NCI-H1417 (cell line): ENCODE measurements at places on chromosomes 16 and 17.

- no peak for DNase-seq
These were observed 187.7 kb downstream of the CBLN1 start for GRCh38 chr16:49093939-49094338.

DNA sequence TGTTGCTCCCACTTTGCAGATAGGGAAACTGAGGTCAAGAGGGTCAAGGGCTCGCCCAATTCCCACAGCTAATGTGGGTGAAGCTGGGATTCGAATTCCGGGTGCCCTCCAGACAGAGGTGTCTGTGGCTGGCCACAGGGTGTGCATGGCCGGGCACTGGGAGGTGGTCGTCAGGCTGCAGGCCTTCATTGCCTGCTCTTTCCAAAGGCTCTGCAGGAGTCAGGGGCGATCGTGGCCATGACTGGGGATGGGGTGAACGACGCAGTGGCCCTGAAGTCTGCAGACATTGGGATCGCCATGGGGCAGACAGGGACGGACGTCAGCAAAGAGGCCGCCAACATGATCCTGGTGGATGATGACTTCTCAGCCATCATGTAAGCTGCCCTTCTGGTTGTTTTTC lies 49.8 kb downstream of the MEAK7 start:
- DNase-seq = no peak

- DNase-seq = no peak
These were observed 3.1 kb upstream of the LIMD2 start for GRCh38 chr17:63703029-63703428.

- DNase-seq = no peak
These were observed 18.3 kb downstream of the CDC42EP4 start for GRCh38 chr17:73293480-73293911.

DNA sequence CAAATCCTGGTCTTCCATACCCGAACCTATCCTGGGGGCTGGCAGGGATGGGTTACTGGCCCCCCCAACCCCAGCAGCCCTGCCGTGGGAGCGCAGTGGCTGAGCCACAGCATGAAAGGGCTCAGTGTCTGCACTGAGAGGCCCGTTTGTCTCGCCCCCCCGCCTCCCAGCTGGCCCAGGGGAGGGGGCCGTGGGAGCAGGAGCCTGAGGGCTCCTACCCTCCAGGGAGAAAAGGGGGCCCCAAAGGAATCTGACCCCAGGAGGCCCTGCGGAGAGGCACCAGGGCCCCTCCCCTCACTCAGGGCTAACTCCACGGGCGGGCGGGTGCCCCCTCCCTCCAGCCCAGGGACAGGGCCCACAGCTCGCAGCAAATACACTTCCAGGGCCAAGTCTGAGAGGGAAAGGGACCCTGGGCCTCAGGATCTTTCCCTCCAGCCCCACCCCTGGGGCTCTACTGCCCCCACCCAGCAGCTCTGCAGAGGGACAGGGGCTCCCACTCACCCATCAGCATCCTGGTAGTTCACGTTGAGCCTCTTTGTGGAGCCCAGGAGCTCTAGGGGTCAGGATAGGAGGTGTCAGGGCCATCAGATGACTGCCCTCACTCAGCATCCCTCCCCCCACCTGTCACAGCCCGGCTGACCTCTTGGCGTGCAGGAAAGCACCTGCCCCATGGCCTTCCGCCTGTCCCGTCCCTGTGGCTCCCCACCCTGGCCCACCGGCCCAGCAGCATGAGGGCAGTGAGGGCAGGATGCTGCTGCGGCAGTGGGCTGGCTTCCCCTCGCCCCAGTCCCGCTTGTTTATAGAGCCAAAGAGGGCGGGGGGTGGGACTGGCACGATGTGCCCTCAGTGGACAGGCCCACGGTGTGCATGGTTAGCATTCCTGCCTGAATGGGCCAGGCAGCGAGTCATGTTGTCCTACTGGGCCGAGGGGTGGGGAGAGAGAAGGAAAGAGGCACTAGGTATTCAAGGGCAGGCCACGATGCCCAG lies 7.3 kb downstream of the CASKIN2 start:
- DNase-seq = no peak

GRCh38 chr16:86964796-86965241 lies 352.4 kb downstream of the C16orf95 start:
- DNase-seq = no peak

DNA sequence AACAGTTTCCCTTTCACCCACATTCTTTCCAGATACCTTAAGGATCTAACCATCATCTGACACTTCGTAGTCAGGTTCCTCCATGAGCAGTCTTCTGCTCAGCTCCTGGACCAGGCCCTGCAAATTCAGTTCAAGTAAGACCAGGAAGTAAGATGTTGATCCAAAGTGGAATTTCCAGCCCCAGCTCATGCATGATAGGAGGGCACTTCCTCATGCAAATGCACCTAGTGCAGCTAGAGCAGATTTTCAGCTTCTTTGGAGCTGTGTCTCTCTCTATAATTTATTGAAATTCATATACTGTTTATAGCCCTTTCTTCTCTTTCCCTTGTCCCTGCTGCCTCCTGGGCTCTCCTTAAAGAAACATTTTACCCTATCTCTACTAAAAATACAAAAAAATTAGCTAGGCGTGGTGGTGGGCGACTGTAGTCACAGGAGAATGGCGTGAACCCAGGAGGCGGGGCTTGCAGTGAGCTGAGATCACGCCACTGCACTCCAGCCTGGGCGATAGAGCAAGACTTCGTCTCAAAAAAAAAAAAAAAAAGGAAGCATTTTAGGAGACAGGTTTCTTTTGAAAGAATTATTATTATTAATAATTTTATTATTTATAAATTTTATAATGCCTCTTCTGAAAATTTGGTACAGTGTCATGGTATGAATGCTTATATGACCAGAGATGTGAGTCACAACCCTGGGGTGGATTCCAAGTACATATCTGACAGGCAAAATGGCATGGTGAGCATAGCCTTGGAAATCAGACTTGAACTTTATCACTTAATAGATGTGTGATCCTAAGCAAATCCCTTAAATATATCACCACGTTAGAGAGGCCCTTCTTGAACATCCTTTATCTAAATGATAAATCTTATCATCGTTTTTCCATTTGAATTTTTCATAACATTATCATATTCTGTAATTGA lies 94.3 kb downstream of the SSH2 start:
- no peak for DNase-seq
